Stimulated activated CD8-positive, alpha-beta memory T cell treated with anti-CD3 and anti-CD28 coated beads, Interleukin-15, amount 100 ng/mL, for 24 hours (primary cell): ENCODE measurements at places on chromosomes 6 and 20.
A peak's percentile ranks its signal among the peaks of the same experiment; 100 is the strongest.

GRCh38 chr6:168851460-168852375, 401.9 kb downstream of the THBS2 start:
- DNase-seq, result no peak

DNA sequence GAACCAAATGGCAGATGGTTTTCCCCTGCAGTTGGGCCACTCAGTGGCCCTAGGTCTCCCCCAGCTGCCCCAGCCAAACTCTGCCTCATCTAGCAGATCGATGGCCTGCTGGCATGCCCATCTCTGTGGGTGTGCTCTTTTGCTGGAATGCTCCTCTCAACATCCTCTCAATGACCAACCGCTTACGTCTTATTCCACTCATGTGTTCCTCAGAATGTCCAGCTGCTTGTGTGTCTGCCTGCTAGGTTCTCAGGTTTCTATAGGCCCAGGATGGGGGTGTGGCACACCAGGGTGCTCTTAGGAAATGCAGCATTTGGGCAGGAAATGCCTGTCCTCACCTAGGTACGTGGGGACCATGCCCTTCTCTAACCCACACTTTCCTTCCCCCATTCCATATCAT, 509.9 kb upstream of the SYNCRIP start:
- no peak for DNase-seq

DNA sequence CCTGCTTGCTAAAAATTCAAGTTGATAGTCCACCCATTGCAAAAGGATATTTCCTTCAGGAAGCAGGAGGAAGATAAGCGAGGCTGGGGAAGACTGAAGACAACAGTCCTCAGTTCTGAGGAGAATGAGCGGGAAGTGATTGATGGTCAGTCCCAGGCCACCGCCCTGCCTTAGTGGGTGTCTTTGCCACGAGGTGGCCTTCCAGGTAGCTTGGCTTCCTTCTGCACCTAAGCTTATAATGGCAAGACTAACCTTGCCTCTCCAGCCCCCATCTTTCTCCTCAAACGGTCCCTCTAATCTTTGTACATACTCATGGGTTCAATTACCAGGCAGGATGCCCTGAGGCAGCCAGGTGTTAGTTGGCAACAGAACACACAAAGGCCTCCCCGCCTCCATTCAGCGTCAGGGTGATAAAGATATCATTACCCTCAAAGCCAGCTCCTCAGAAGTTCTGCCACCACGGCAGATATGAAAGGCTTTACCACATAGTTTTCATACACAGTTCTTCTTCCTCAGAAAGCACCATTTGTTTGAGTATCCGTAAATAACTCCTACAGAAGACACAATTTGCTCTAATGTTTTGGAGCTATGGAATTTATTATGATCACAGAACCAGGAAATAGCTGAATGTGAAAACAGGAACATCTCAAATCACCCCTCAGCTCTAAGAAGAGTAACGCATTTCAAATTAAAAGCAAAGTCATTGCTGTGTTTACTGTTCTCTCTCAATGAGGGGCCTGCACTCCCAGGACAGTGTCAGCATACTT, 249.4 kb downstream of the ATXN1 start:
- no peak for DNase-seq

GRCh38 chr6:63391203-63391970, 71.6 kb upstream of the LGSN start:
- no peak for DNase-seq

DNA sequence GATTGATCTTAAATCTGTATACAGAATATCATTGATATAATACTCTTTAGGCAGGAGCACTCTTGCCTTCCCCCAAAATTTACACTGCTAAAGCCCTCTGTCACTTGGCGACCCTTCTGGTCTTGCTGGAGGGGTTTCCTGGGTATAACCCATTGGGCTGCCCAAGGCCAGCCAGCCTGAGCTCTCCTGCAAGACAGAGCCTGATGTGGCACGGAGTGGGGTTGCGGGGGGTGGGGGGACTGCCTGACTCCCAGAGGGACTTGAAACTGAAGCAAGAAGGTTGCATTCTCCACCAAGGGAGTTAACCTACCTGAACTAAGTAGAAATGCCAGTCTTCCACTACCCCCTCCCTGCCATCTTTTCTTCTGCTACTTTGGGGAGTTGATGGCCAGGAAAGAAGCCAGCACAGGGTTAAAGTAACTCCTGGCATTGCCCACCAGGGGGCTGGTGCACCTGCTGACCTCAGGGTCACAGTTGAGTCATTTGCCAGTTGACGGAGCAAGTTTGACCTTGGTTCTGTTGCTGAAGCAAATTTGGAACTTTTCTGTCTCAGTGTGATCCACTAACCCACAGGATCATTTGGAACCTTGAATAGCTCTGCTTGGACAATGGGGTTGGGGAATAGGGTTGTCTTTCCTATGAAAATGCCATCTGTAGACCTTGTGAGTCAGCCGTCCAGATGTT, 79.4 kb downstream of the ASXL1 start:
- no peak for DNase-seq

GRCh38 chr6:34990971-34991560, 102.0 kb downstream of the ANKS1A start:
- DNase-seq, result no peak

GRCh38 chr20:14055127-14055742, 59.9 kb downstream of the MACROD2 start:
- no peak for DNase-seq

DNA sequence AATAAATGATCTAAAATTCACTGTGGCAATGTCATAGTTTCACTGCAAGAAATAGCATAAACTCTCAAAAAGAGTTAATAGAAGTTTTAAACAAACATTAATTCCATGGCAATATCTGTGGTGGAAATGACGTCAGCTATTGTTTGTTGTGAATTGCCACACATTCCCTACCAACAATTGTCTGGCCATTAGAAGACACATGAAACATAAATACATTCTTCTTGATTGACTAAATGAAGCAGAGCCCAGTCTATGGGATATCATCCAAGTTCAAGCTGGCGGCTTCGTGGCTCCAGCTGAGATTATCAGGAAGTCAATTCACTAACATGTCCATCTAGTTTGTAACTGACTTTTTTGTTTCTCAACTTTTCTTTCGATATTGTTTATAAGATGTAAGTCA, 369.0 kb downstream of the ARHGAP18 start:
- DNase-seq, result no peak

- DNase-seq, result no peak
Observed at GRCh38 chr6:31272436-31272835, 544 bp upstream of the HLA-C start.

GRCh38 chr6:149212892-149213801, 104.4 kb upstream of the TAB2 start:
- DNase-seq, result no peak

- DNase-seq, result no peak
Observed at GRCh38 chr6:121630716-121631115, 195.3 kb downstream of the GJA1 start.

DNA sequence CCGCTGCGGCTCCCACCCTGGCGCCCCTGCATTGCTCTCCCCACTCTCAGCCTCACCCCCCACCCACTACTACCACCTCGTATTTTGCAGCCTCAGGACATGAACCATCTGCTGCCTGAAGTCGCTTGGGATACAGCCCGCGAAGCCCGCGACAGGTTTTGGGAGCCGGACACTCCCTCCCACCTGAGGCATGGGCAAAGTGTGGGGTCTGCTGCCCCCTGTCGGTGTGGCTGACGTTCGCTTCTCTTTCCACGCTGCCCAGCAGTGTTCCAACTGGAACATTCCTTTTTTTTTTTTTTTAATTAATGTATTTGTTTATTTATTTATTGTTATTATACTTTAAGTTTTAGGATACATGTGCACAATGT, 15.3 kb upstream of the LPA start:
- no peak for DNase-seq

DNA sequence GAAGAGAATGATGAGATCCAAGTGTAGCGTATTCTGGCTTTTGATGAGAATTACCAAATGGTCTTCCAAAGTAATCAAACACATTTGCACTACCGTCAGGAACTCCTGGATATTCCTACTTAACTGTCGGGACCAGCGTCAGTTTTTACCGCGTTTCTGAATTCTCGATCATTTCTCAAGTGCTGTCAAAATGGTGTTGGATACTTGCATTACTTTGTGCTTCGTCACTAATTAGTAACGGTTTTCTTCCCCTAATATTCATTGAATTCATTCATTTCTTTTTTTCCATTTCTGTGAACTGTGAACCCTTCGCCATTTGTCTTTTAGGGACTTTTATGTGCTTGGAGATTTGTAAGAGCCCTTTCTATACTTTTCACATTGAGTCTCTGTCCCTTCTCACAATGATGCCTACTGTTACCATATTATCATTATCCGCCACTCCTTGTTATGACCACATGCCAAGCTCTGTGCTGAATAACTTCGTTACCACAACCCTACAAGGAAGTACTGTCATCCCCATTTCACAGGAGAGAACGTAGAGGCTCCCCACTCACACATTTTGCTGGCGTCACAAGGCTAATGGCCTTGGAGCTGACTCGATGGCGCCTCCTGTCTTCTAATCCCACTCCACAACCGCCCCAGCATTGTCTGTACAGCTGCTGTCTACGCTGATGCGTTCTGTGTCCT, 74.2 kb upstream of the QKI start:
- DNase-seq, result no peak

GRCh38 chr6:5851261-5851757, 155.4 kb downstream of the NRN1 start:
- DNase-seq, result peak; percentile 47

- no peak for DNase-seq
Observed at GRCh38 chr6:89385156-89385667, 26.9 kb downstream of the RRAGD start.

GRCh38 chr6:170463101-170463721, 89.9 kb downstream of the PSMB1 start:
- no peak for DNase-seq

- DNase-seq, result no peak
Observed at GRCh38 chr6:119347466-119348095, 2.0 kb downstream of the MAN1A1 start.

DNA sequence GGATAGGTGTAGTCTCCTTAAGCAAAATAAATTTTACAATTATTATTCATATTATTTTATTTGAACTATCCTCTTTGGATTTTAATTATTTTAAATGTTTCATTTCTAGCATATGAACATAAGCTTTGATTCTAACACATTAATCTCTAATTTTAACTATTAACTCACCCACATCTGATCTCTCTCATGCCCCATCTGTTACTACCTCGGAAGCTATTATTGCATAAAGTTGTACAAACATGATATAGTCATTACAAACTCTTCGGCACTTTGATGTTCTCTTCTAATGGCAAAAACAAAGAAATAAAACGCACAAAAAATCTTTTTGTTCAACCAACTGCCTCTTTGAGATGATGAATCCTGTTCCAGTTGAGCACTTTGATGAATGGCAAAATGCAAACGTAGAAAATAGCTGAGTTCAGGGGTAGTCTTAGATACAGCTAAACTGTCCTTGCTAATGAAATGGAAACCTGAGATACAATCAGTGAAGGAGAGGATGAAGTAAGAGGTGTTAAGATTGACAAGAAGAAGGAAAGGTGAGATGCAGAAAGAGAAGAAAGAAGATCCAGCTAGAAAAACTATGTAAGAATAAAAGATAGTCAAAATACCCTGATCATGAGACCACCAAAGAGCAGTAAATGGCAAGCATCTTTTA, 41.1 kb downstream of the EPM2A start:
- DNase-seq, result no peak

- no peak for DNase-seq
Observed at GRCh38 chr20:25050082-25050481, 7.9 kb downstream of the ACSS1 start.

DNA sequence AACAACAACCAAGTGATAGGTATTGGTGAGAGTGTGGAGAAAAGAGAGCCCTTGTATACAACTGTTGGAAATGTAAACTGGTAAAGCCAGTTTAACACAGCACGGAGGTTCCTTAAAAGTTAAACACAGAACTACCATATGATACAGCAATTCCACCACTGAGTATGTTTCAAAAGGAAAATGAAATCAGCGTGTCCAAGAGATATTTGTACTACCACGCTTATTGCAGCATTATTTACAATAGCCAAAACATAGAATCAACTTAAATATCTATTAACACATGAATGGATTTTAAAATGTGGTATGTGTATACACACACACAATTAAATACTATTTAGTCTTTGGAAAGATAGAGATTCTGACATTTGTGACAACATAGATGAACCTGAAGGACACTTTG, 1.1 kb downstream of the PTCHD4 start:
- no peak for DNase-seq

- no peak for DNase-seq
Observed at GRCh38 chr6:516213-516612, 124.7 kb downstream of the IRF4 start.

DNA sequence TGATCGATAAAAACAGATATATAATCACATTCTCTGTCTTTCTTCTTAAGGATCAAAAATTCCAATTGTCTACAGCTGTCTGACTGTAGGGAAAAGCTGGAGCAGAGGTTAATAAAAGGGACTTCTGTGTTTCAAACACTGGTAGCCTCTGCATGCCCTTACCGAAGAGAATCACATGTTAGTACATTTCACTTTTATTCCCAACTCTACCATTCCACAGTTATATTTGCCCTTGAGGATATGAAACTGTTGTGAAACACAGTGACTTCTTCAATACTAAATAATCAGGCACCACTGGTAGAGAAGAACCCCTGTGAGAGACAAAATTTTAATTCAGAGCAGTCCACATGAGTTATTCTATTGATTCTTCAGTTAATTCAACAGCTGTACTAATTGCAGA, 1187.3 kb upstream of the CITED2 start:
- no peak for DNase-seq

- no peak for DNase-seq
Observed at GRCh38 chr6:157789861-157790260, 33.2 kb upstream of the SNX9 start.

DNA sequence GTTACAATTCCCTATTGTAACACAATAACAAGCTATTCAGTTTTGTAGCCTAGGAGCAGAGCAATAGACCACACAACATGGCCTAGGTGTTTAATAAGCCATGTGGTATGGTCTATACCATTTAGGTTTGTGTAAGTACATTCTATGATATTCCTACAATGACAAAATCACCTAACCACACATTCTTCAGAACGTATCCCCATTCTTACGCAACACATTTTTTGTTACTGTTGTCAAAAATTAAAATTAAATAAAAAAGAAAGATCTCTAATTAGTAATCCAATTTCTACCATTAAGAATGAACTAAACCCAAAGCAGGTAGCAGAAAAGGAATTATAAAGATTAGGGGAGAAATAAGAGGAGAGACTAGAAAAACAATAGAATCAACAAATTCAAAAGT, 44.0 kb downstream of the RANBP9 start:
- no peak for DNase-seq

- no peak for DNase-seq
Observed at GRCh38 chr6:123118811-123119210, 122.8 kb downstream of the CLVS2 start.
